ENCODE measurements at places on chromosomes 13 and 19. TPM values are rescaled to one million over a fixed set of nuclear protein-coding genes. Genes with fewer than 3 reads are reported as not detected.

DNA sequence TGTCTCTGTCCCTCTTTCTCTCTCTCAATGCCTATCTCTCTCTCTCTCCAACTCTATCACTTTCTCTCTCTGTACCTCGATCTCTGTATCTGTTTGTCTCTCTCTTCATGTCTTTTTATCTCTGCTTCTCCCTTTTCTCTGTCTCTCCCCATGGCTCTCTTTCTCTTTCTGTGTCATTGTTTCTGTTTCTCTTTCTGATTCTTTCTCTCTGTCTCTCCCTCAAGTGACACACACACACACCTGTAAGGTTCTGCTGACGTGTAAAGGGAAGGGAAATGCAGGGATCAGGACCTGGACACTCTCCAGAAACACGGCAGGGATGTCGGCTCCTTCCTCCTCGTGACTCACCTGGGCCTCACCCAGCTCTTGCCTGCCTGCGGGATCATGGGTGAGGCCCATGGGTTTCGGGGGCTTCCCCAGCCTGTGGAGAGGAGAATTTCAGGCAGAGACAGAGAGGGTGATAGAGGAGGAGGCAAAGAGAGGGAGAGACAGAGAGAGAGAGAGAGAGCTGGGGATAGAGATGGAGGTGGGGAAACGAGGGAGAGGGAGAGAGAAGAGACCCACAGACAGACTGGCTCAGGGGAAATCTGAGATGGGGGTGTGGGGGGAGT, 5.4 kb upstream of the PLAUR start:
- ATAC-seq = peak; percentile 37

- ATAC-seq = no peak
Observed at GRCh38 chr19:46782355-46783019, 5.9 kb downstream of the SLC1A5 start.

GRCh38 chr13:26474286-26474685, 83.2 kb upstream of the WASF3 start:
- ATAC-seq = no peak

CABP5 gene
- 0.43 TPM for total RNA-seq

DNA sequence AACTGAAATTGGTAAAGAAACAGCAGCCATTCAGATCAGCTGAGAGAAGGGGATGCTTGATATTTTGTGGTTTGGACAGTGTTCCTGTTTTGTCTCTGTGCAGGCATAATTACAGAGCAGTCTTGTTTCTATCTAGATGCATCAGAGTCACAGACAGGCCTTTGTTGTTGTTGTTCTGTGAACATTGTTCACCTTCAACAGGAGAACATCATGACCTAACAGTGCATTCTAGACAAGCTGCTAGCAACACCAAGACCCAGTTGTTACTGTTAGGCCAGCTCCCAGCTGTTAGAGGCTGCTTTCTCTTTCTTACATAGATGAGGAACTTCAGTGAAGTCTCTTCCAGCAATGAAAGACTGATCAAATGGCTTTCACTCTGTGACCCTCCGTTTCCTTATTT, 8.5 kb upstream of the LSR start:
- no peak for ATAC-seq

- ATAC-seq = no peak
Observed at GRCh38 chr19:2703691-2704216, 1.3 kb upstream of the GNG7 start.

GRCh38 chr19:51621178-51621577, 9.0 kb downstream of the SIGLEC5 start:
- ATAC-seq = no peak

DNA sequence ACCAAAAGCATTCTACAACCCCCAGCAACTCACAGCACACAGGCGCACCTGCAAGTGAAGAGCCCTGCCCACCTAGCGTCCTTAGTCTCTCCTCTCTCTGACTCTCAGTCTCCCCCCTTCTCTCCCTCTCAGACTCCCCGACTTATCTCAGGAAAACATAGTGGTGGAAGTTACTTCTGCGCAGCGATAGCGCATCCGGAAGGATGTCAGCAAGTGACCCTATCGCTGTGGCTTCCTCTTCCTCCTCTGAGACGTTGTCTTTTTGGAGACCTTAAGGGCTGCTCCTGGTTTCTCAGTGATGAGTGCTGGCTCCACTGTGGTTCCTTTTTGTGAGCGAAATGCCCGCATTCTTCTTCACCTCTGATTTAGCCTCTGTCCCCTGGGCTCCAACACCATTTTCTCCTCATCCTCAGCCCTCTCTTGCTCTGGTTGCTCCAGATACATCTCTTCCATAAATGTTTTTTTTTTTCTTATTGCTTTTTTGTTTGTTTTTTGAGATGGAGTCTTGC, 1.4 kb upstream of the YIF1B start:
- ATAC-seq = no peak

ZNF578 gene
- 0.05 TPM for total RNA-seq

- ATAC-seq = peak; percentile 72
Observed at GRCh38 chr19:19342086-19343015, 21.7 kb downstream of the MAU2 start.

GRCh38 chr13:27011661-27012060, 159.9 kb downstream of the USP12 start:
- no peak for ATAC-seq

MYO16 gene
- 0.54 TPM for total RNA-seq

DNA sequence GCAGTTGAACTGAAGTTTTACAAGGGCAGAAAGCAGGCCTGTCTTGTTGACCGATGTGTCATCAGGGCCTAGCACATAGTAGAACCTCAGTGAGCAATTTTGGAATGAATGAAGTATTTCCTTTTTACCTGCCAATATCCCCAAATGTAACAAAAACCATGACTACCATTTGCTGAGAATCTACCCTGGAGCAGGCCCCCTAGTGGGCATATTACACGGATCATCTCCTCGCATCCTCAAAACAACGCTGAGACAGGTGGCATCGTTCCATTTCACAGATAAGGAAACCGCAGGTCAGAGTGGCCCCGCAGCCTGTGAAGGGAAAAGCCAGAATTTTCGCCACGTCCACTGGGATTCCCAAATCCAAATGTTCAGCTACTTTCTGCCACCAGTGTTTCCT, 77.9 kb downstream of the CACNA1A start:
- no peak for ATAC-seq

ERCC5 gene
- total RNA-seq = 72.7 TPM

- no peak for ATAC-seq
Observed at GRCh38 chr13:26786651-26787295, 26.2 kb upstream of the GPR12 start.

- ATAC-seq = peak; percentile 7
Observed at GRCh38 chr19:32581705-32582179, 752 bp downstream of the PDCD5 start.

IGFL3 gene
- total RNA-seq = not detected

PEG3 gene
- total RNA-seq = 0.07 TPM

RFPL4A gene
- not detected for total RNA-seq

DNA sequence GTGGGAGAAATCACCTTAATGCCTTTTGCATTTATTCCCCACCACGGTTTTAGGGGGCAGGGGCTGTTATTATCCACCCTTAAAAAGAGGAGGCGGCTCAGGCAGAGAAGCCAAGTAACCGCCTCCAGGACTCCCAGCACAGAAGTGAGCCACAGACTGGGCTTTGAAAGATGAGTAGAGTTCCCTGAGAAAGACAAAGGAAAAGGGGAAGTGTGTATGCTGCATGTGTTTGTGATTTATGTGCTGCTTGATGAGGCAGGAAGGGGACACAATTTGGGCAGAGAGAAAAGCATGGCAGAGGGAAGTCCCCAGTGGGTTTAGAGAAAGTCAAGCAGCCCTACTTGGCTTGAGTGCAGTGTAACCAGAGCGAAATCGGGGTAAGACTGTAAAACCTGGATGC, 85.0 kb downstream of the DOCK9 start:
- no peak for ATAC-seq

DNA sequence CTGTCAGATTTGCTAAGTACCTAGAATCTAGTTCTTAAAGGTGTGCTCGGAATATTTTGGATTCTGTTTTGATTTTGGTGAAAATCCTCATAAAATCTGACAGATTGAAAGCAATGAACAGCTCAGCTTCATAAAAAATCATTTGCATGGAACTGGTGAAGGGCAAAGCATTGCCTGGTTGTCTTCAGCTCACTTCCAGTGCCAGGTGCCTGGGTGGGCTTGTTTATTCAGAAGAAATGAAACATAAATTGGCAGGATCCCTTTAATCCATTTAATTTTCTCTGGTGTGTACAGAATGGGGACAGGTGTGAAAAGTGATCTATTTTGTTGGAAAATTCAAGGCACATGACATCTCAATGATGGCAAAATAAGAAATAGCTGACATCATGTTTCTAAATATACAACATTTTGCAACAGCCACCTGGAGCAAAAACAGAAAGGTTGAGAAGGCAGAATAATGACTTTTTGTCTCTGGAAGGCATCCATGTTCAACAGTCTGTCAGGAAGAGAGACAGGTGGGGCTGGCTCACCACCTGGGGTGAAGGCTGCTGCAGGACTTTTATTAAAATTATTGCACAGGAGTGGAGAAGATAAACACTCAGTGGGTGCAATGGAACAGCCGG, 52.2 kb downstream of the RFC3 start:
- no peak for ATAC-seq

LRRC25 gene
- 1.1 TPM for total RNA-seq

GRCh38 chr13:27573265-27573664, 47.1 kb downstream of the LNX2 start:
- ATAC-seq = no peak

GRCh38 chr13:111633401-111633800, 313.0 kb downstream of the TEX29 start:
- ATAC-seq = no peak

DNA sequence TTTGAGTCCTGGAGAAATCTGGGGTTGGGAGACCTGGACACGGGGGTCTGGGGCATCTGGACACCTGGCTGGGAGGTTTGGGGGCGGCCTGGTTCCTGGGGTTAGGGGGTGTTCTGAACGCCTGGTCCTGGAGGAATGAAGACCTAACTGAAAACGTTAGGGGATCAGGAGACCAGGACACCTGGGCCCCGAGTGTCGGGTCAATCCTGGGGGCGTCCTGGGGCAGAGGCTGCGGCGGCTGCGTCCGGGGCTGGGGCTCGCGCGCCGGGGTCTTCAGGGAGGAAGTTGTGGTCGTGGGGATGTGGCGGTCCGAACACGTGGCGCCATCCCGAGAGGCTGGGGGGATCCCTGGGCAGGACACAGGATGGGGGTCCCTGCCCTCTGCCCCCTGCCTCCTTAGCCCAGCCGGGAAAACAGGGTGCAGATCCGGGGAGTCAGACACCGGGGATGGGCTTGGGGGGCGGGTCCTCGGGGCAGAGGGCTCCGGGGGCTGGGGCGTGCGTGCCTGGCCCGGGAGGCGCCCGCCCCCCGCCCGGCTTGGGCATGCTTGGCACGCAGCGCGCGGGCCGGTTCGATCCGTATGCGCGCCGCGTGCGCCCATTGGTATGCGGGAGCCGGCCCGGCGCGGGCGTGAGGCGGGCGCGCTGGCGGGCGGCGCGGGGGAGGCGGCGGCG, 632 bp downstream of the NPAS1 start:
- ATAC-seq = peak; percentile 24

DNA sequence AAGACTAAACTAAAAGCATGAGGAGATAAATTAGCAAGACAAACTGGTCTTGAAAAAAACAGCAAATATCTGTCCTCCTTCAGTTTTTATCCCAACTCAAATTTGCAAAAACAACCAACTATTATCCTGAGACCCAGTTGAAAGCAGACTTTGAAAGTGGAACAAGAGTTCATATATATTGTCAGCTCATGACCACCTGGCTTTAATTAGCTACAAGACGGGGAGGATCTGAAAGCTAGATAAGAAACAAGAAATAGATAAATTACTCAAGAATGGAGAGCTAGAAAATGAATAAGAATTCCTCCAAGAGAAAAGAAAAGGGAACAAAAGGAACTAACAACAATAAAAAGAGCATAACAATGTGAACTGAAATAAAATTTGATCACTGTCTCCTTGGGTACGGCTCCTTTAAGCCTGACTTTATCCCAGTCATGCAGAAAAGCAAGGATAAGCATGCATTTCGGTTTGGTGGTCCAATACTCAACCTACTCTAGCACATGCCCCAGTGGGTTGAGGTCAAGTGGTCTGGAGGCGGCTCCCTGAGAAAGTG, 246.9 kb downstream of the DCLK1 start:
- no peak for ATAC-seq

SCGB2B2 gene
- total RNA-seq = 0.05 TPM

S1PR5 gene
- 0.22 TPM for total RNA-seq

CRLF1 gene
- 6.3 TPM for total RNA-seq

- ATAC-seq = peak; percentile 35
Observed at GRCh38 chr13:36345438-36346221, 564 bp downstream of the SPART start.

TMEM145 gene
- 3.1 TPM for total RNA-seq

GRCh38 chr19:38547421-38547820, 70.3 kb downstream of the MAP4K1 start:
- no peak for ATAC-seq

PRRG2 gene
- 0.94 TPM for total RNA-seq

DNA sequence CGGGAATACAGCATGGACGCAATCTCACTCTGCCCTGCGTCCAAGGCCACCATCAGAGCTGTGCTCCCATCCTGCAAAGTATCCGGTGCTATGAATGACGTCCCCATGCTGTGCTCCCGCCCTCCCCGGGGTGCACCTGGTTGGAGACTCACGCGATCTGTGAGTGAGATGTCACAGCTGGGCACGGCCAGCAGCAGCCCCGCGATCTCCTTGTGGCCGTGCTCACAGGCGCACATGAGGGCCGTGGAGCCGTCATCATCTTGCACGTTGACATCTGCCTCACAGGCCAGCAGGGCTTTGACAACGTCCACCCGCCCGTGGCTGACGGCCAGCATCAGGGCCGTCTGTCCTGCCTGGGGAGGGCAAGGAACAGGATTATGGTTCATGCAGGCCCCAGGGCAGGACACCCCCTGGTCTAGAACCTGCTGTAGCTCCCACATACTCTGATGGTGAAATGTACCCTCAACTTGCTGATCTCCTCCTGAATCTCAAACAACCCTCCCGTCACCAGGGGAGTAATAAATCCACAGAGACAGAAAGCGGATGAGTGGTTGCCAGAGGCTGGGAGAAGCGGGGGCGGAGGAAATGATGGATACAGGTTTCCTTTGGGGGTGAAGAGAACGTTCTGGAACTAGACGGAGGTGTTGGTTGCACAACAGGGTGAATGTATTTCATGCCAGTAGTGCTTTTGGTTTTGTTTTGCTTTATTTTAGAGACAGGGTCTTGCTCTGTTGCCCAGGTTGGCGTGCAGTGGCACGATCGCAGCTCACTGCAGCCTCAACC, 14.5 kb upstream of the SPC24 start:
- ATAC-seq = no peak

TINCR gene
- total RNA-seq = 1.9 TPM

GRCh38 chr19:38734426-38735256, 9.6 kb downstream of the CAPN12 start:
- ATAC-seq = peak; percentile 33

Data from motor neuron (in vitro differentiated cells).